ENCODE measurements at places on chromosomes 3 and 15. TPM values are rescaled to one million over a fixed set of nuclear protein-coding genes. Genes with fewer than 3 reads are reported as not detected.

Gene DCBLD2
- 350 TPM for total RNA-seq

GRCh38 chr15:66394472-66394871 is 7.8 kb downstream of the MAP2K1 start:
- no peak for DNase-seq

Gene MUC4
- 0.13 TPM for total RNA-seq

Gene ZNF662
- 0.64 TPM for total RNA-seq
